G401 (cell line): ENCODE measurements at places on chromosomes 5 and 9. TPM values are rescaled to one million over a fixed set of nuclear protein-coding genes. Genes with fewer than 3 reads are reported as not detected.

Gene C9orf43
- total RNA-seq: 1.3 TPM in 1 of 2 replicates, not detected in the other

Gene HK3
- not detected in 2 replicates for total RNA-seq

Gene PHF24
- not detected in 2 replicates for total RNA-seq

Gene RAD23B
- total RNA-seq: 129 and 208 TPM in 2 replicates

Gene PRELID2
- total RNA-seq: 17.8 and 32.9 TPM in 2 replicates

Gene PRDM9
- total RNA-seq: not detected in 2 replicates

Gene EIF4E1B
- not detected in 2 replicates for total RNA-seq

Gene PCDHGB5
- total RNA-seq: not detected in 2 replicates

Gene BTNL8
- not detected in 2 replicates for total RNA-seq

Gene SPATA31A6
- 0.06 TPM in 1 of 2 replicates, not detected in the other for total RNA-seq

Gene WDR38
- total RNA-seq: 0.62 TPM in 1 of 2 replicates, not detected in the other
